ENCODE measurements at places on chromosomes 7 and 10. TPM values are rescaled to one million over a fixed set of nuclear protein-coding genes. Genes with fewer than 3 reads are reported as not detected.

Gene PKD2L1
- total RNA-seq, result not detected

- H3K4me1 ChIP-seq, result no peaks in the 10 kb centered on the region
- no peak overlapping the region for H3K27ac ChIP-seq
- H3K27me3 ChIP-seq, result no peaks in the 10 kb centered on the region
- no peaks in the 10 kb centered on the region for H3K36me3 ChIP-seq
- H3K4me3 ChIP-seq, result no peak overlapping the region
- DNase-seq, result no peak
Measured at GRCh38 chr10:108592956-108593355, 1330.4 kb downstream of the XPNPEP1 start.

Gene NKX2-3
- total RNA-seq, result 5.2 TPM

Gene CLDN3
- total RNA-seq, result 795 TPM

DNA sequence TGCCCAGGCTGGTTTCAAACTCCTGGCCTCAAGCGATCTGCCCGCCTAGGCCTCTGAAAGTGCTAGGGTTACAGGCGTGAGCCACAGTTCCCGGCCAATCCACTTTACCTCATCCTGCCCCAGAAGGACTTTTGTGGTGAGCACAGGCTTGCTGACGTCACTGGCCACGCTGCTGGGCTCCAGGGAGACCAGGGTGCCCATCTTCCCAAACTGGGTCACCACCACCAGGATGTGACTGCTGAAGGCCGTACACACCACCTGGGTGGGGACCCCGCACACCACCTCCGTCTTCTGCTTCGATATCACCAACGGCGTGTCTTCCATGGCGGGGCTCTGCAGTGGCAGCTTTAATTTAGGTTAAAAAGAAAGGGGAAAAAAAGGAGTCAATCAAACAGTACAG, 816 bp downstream of the PSMG3 start:
- H3K36me3 ChIP-seq, result peaks cover 5% of the 10 kb centered on the region
- H3K27me3 ChIP-seq, result no peaks in the 10 kb centered on the region
- H3K4me3 ChIP-seq, result peak overlapping the region; percentile 72

GRCh38 chr10:77800738-77801266, 125.8 kb downstream of the DLG5 start:
- H3K4me1 ChIP-seq, result no peaks in the 10 kb centered on the region
- DNase-seq, result no peak
- no peaks in the 10 kb centered on the region for H3K36me3 ChIP-seq
- H3K4me3 ChIP-seq, result no peak overlapping the region

DNA sequence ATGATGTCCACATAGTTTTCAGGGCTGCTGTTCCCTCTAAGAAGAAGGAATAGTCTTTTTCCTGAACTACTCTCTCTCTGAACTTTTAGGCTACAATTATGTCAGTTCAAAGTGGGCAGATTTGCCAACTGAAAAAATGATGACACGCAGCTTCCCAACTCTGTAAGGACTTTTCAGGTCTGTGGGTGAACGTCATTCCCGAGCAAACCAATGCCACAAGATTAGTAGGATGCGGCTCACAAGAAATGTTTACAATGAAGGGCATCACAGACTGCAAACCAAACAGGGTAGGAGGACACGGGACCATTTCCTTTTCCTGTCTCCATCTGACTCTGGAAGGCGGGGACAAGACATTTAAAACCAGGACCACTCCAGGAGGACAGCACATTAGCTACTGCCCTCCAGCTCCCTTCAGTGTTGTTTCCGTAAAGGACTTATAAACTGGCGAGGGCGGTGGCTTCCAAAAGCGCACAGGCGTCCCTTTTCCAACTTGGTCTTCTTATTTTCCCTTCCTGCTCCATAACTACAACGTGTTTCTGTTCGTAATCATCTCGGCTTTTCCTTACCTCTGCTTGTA, 539 bp upstream of the MKLN1 start:
- peak overlapping the region; percentile 96 for H3K4me3 ChIP-seq
- no peaks in the 10 kb centered on the region for H3K36me3 ChIP-seq
- H3K27ac ChIP-seq, result peak overlapping the region; percentile 94
- H3K27me3 ChIP-seq, result no peaks in the 10 kb centered on the region

Gene SPDYE8
- not detected for total RNA-seq

DNA sequence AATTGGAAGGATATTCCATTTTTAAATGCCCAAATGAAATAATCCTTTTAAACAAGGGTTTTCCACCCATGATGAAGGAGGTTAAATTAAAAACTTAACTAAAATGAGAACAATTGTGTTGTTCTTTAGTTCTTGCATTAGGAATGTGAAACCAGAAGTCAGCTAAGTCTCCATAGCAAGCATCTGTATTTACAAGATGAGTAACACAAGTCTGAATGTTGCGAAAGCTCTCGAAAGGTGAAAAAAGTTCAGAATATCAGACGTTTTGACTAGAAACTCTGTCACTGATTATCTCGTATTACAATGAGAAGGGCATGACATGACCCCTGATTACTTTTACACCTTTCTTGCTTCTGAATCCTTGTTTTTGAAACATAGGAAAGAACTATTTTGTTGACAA, 149.6 kb downstream of the BICC1 start:
- no peaks in the 10 kb centered on the region for H3K36me3 ChIP-seq
- H3K4me1 ChIP-seq, result no peaks in the 10 kb centered on the region
- H3K27me3 ChIP-seq, result no peaks in the 10 kb centered on the region
- H3K27ac ChIP-seq, result no peak overlapping the region

DNA sequence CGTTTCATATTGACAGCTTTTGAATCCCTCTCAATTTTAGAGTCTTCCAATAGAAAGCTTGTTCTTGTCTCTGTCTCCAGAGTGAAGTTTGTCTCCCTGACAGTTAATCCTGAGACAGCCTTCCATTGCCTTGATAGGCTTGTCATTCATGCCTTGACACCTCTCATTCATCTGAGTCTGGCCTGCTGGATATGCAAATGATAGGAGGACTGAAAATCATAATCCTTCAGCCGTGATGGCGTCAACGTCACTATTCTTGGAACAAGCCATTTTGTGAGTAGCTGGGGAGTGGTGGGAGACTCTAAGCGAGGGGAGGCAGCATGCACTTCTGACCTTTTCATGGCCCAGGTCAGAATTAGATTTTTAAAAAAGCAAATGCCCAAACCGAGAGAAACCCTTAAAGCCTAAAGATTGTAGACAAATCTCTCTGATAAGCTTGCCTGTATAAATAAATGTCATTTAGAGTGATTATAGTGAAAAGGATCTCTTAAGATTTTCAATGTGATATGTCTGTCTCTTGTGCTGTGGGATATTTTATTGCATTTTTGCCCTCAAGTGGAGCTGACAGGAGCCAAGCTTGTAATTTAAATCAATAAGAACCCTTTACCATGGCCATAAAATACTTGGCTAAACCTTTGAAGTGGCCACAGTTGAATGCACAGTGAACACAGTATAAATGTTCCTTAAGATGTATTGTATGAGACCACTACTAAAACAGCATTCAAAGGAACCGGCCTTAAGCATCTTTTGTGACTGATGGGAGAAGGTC, 148.8 kb downstream of the SNX10 start:
- H3K4me3 ChIP-seq, result no peak overlapping the region
- no peak for DNase-seq
- no peaks in the 10 kb centered on the region for H3K36me3 ChIP-seq
- no peaks in the 10 kb centered on the region for H3K27me3 ChIP-seq
- no peak overlapping the region for H3K27ac ChIP-seq
- H3K4me1 ChIP-seq, result no peaks in the 10 kb centered on the region

GRCh38 chr10:96619120-96619519, 32.3 kb upstream of the TM9SF3 start:
- no peaks in the 10 kb centered on the region for H3K27me3 ChIP-seq
- no peak overlapping the region for H3K27ac ChIP-seq
- no peak for DNase-seq
- H3K36me3 ChIP-seq, result no peaks in the 10 kb centered on the region
- no peak overlapping the region for H3K4me3 ChIP-seq
- no peaks in the 10 kb centered on the region for H3K4me1 ChIP-seq

Gene MMRN2
- total RNA-seq, result 16.5 TPM

GRCh38 chr10:13730956-13731355, 144.2 kb downstream of the PRPF18 start:
- no peak for DNase-seq
- H3K27ac ChIP-seq, result no peak overlapping the region
- no peak overlapping the region for H3K4me3 ChIP-seq

Gene LBX1
- total RNA-seq, result not detected

GRCh38 chr10:50990568-50991455, 83.5 kb upstream of the PRKG1 start:
- H3K4me1 ChIP-seq, result no peaks in the 10 kb centered on the region
- peak overlapping the region; percentile 91 for H3K27ac ChIP-seq
- no peaks in the 10 kb centered on the region for H3K27me3 ChIP-seq
- peak; percentile 63 for DNase-seq
- peak overlapping the region; percentile 84 for H3K4me3 ChIP-seq

DNA sequence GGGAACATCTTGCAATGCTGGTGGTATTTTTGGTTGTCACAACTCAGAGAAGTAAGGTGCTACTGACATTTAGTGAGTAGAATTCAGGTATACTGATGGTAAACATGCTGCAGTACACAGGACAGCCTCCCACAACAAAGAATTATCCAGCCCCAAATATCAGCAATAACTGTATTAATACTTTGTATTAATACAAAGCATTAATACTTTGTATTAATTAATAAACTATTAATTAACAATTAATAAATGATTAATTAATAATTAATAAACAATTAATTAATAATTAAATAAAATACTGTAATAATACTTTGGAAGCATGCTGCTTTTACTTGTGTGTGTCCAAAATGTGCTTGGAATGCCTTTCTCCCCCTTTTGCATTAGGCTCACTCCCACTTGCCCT, 62.5 kb downstream of the ZNF92 start:
- no peak for DNase-seq
- no peaks in the 10 kb centered on the region for H3K36me3 ChIP-seq
- H3K4me3 ChIP-seq, result no peak overlapping the region
- no peaks in the 10 kb centered on the region for H3K27me3 ChIP-seq

DNA sequence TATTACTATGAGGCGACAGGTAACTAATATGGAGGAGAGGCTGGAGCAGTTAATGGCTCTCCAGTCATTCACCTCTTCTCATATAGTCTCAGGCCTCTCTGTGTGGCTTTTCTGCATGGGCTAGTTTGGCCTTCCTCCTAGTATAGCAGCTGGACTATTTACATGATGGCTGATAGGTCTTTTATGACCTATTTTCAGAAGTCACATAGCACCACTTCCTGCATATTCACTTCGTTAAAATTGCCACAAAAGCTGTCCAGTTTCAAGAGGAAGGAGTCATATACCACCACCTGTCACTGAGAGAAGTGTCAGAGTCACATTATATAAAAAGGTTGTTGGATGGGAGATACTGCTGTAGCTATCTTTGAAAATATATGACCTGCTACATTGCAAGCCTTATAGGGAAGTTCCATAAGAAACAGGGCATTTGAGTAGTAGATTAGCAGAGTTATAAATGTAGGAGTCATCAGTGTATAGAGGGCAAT, 8.0 kb upstream of the DMTF1 start:
- no peak overlapping the region for H3K27ac ChIP-seq
- H3K4me3 ChIP-seq, result no peak overlapping the region
- no peaks in the 10 kb centered on the region for H3K27me3 ChIP-seq
- no peak for DNase-seq
- no peaks in the 10 kb centered on the region for H3K4me1 ChIP-seq

- no peak overlapping the region for H3K27ac ChIP-seq
- no peaks in the 10 kb centered on the region for H3K36me3 ChIP-seq
- H3K27me3 ChIP-seq, result no peaks in the 10 kb centered on the region
- no peak for DNase-seq
Measured at GRCh38 chr10:115118346-115118745, 25.2 kb downstream of the ATRNL1 start.

Gene CPEB3
- total RNA-seq, result 10.9 TPM

GRCh38 chr7:500521-501420, 18.9 kb downstream of the PDGFA start:
- H3K27me3 ChIP-seq, result no peaks in the 10 kb centered on the region
- H3K36me3 ChIP-seq, result no peaks in the 10 kb centered on the region
- H3K4me1 ChIP-seq, result peaks cover 15% of the 10 kb centered on the region
- no peak overlapping the region for H3K27ac ChIP-seq
- no peak overlapping the region for H3K4me3 ChIP-seq
